Umbilical cord (tissue), 2 donors: ENCODE measurements at places on chromosomes 5 and 9. TPM values are rescaled to one million over a fixed set of nuclear protein-coding genes. Genes with fewer than 3 reads are reported as not detected.

EDIL3 gene
- total RNA-seq = 170 TPM

ORM2 gene
- not detected for total RNA-seq

PCDH12 gene
- 5.1 TPM for total RNA-seq

PRDM9 gene
- not detected for total RNA-seq

- no peak for DNase-seq
Observed at GRCh38 chr5:79284846-79285245, 48.9 kb downstream of the JMY start.

GRCh38 chr9:4306066-4306776 is 6.4 kb upstream of the GLIS3 start:
- DNase-seq = peak; percentile 35

- no peak for DNase-seq
Observed at GRCh38 chr5:145068721-145069120, 766.4 kb downstream of the PRELID2 start.

DNA sequence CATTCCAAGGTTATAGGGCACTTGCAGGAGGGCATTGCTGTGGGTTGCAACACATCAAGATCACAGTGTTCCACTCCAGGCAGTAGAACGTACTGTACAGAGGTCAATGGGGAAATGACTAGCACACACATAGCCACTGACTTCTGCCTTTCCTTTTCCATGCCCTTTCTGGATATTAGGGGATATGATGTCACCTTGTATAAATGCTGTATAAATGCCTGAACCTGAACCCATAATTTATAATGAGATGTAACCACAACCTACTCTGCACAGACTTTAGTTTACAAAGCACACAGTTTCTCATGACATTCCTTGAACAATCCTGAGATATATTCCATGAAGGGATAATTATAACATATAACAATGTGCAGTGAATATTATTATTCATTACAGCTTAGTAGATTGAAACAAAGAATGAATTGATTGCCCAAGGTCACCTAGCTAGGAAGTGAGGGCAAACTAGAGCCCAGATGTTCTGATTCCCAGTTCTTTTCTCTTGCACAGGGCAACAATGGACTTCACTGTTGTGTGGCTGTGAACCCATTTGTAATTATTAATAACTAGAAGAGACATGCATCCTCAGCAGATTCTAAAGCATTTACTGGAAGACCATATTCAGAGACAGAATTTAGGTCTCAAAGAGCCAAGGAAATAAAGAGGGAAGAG is 5.6 kb upstream of the ABLIM3 start:
- no peak for DNase-seq
